ENCODE measurements at places on chromosomes 1 and 21.

DNA sequence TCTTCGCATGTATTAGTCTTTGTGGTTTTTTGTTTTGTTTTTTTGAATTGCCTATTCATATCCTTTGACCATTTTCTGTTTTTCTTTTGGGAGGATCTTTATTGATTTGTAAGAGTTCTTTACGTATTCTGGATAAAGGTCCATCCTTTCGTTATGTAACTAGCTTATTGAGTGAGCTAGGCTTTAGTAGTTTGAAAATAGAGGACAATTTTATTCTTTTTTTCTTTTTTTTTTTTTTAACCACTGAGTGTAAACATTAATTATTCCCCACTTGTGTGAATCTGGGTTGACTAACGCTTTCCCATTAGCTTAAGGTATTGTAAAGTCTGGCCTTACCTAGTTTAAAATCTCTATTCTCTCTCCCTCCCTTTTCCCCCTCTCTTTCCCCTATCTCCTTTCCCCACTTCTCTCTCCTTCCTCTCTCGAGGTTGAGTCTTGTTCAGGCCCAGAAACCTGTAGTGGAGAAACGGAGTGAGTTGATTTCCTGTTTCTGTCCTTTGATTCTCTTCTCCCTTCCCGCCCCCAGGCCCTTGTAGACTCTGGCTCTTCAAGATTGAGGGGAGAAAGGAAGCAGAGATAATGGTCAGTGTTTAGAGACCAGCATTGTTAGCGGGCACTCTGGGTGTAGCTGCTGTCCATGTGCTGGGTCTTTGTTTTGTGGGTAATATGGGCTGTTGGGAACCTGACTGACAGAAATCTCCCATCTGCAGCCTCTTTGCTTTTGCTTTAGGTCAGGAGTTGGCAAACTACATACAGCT lies 1.5 kb downstream of the MORC3 start:
- no peak for DNase-seq

DNA sequence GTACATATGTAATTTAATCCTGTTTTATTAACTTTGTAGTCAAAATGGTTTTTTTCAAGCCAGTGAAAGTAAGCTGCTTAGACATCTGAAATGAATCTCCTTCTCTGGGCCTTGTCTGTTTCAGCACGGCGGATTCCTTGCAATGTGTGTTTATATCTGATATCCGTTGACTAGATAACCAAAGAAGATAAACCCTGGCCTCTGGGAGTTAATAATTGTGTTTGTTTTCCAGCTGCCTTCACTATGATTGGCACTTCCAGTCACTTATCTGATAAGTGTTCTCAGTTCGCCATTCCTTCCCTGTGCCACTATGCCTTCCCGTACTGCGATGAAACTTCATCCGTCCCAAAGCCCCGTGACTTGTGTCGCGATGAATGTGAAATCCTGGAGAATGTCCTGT lies 63.5 kb upstream of the UBE2U start:
- no peak for DNase-seq

DNA sequence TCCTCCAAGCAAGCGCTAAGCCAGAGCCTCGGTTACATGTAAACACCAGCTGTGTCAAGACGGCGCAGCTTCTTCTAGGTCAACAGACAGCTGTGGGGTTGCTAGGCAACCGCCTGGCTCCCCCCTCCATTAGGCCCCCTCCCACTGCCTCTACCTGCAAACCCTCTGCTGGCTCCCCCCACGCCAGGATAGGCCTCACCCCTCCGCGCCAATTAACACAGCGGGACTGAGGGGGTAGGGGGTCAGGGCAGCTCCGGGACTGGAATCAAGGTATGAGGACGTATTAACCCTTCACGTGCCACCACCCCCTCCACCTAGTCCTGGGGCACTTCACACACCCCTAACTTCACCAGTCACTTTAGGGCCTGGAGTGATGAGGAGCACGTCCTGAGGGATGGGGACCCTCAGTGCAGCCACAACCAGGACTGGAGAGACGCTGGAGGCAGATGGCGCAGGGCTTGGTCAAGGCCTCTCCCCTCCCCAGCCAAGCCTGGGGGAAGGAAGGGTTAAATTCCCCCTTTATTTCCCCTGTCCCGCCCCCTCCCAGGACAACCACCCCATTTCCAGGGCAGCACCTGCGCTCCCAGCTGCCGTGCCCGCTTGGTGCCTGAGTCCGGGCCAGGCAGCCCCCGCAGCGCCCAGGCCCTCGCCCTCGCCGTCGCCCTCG lies 37.4 kb upstream of the WASF2 start:
- DNase-seq, result no peak

GRCh38 chr1:11767922-11768704 lies 6.1 kb downstream of the C1orf167 start:
- DNase-seq, result no peak

DNA sequence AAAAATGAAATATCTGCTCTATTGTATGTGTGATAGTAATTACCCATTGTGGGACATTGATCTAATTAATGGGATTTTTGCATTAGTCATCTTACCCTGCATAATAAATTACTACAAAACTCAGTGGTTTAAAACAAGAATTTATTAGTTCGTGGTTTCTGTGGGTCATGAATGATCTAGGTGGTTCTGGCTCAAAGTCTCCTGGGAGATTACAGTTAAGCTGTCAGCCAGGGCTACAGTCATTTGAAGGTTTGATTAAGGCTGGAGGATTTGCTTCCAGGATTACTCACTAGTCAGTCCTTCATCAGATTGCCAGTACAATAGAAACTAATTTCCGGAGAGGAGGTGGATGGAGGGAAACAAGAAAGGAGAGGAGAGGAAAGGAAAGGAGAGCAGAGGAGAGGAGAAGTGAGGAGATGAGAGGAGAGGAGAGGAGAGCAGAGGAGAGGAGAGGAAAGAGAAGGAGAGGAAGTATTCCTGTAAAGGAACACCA lies 60.4 kb upstream of the TNFSF4 start:
- DNase-seq, result no peak

DNA sequence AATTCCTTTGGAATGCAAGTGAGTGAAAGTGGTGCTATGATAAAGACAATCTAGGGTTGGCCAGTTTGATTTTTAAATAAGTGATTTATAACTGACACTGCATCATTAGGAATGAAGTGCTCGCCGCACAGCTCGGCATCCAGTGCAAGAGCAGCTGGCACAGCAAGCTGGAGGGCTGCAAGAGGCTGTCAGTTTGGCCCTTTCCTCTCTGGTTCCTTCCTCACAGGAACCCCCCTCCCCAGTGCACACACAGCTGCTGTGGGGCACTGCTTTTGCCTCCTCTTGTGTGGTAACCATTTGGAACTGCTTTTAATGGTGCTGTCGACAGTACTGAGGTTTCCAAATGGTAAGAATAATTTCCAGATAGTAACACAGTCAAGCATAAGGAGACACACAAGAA lies 10.4 kb upstream of the BCAR3 start:
- no peak for DNase-seq

- no peak for DNase-seq
Observed at GRCh38 chr21:20968391-20968790, 29.8 kb upstream of the NCAM2 start.

- no peak for DNase-seq
Observed at GRCh38 chr21:38959692-38960061, 153.9 kb downstream of the ETS2 start.

GRCh38 chr1:155326631-155327037 lies 5.9 kb downstream of the RUSC1 start:
- no peak for DNase-seq

GRCh38 chr1:172380441-172381244 lies 39.8 kb upstream of the C1orf105 start:
- no peak for DNase-seq

GRCh38 chr1:9289090-9289534 lies 3.6 kb upstream of the SPSB1 start:
- no peak for DNase-seq

- DNase-seq, result no peak
Observed at GRCh38 chr1:160971618-160972056, 17.0 kb upstream of the ITLN2 start.

DNA sequence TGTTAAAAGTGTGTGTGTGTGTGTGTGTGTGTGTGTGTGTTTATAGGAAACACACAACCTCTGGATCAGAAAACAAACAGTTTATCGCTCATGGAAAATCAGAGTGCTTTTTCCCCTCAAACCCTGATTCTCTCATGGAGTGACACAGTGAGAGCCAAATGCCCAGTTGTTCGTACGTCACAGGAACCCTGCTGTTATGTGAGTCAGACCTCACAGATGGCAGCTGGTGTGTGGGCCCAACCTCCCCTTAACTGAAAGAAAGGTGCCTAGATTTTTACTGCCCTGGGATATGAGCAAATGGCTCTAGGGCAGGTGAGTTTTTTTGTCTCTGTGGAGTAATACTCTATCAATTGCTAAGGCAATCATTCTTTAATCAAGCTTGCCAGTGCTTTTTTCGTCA lies 1788.1 kb downstream of the BRINP3 start:
- DNase-seq, result no peak

GRCh38 chr21:41582298-41582840 lies 74.4 kb upstream of the TMPRSS2 start:
- DNase-seq, result no peak

- DNase-seq, result no peak
Observed at GRCh38 chr1:24142546-24143534, at the start of gene IL22RA1. Gene IL22RA1, minus strand, starts transcription at chr1:24143140. Its CDS starts 58 bp downstream, at chr1:24143082.

DNA sequence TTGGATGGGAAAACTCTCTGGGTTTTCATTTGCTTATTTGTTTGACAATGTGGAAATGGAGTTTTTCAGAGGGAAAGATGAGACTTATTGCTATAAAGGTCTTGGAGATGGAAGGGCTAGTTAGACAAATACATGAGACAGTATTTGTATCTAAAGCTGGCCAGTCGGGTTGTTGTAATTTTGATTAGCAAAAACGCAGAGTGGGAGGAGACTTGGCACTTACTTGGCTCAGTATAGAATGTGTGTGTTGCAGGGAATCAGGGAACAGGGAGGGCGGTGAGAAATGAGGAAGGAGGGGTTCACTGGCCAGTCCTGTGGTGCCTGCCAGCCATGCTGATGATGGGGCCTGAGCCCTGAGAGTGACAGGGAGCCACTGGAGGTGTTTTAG lies 6.0 kb upstream of the FOXE3 start:
- DNase-seq, result no peak

GRCh38 chr1:11013160-11013531 lies 692 bp downstream of the TARDBP start:
- DNase-seq, result no peak

DNA sequence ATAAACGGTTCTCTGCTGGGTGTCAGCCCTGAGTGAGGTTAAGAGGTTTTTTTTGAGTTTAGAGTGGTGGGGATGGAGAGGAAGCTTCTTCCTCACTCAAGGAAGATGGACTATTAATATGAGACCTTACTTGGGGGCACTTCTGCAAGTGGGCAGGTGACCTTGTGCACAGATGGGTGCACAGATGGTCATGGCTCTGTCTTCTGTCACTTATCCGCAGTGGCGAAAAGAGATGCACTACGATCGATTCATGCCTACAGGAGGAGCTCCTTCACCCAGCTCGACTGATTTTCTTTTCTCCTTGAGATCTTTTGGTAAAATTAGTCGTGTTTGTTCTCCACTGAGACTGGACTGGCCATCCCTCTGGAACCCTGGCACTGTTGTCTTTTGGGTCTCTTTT lies 22.9 kb upstream of the CYYR1 start:
- no peak for DNase-seq

DNA sequence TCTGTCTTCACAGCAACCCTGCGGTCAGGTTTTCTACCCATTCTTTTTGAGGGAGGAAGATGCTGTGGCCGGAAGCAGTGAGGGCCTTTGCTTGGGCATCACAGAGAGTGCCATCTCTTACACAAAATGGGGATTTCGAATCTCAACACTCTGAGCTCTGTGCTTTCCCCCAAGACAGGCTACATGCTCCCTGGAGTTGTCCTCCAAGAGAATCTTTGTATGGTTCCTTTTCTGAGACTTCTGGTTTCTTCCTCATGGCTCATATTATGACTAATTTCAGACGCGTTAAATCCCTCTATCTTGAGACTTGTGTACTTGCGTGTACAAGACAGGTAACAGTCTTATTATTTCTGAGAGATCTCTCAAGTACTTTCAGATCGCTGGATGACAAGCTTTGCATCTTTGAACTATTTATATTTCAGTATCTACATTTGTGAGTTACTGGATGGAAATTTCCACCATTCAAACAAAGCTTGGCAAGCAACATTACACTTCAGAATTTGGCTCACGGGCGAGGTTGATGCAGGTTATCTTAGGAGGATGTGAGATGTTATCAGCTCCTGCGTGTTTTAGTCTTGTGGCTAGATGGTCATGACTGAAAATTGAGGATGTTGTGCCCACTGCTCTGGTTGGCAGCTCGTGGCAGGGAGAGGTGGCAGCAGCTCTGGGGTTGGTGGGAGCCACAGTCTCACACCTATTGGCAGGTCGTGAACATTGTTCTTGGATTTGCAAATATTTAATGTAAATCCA lies 19.4 kb downstream of the ABCG1 start:
- DNase-seq, result no peak

- no peak for DNase-seq
Observed at GRCh38 chr21:45582128-45582527, 39.9 kb upstream of the SLC19A1 start.

DNA sequence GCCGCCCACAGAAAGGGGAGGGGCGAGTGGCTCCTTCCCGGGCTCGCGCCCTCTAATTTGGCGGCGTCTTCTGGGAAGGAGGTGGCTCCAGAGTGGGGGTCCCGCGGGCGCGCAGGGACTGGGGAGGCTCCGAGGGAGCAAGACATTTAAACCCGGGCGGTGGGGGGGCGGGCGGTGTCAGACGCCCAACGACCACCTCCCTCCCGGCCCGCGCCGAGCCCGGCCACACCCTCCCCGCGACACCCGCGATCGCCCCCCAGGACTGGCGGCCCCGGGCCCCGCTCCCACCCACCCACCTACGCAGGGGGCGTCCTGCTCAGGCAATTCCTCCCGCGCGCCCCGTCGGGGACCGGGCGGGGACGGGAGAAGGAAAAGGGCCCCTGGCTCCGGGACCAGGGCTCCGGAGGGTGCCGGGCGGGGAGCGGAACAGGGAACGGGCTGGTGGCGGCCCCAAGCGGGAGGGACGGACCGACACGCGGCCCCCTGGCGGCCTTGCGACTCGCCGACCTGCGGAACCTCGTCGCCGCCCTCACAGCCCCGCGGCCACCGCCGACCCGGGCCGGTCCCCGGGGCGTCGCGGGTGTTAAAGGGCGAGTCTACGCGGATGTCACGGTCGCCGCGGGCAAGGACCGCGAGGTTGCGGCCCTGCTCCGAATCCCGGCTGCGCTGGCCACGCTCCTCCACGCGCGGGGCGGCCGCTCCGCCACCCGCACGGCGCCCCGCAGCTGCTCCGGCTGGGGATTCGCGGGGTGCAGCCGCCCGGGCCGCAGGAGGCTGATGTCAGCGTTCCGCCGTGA lies 94.0 kb upstream of the FMN2 start:
- DNase-seq, result no peak

- DNase-seq, result no peak
Observed at GRCh38 chr1:50633465-50633864, 210.2 kb upstream of the DMRTA2 start.

DNA sequence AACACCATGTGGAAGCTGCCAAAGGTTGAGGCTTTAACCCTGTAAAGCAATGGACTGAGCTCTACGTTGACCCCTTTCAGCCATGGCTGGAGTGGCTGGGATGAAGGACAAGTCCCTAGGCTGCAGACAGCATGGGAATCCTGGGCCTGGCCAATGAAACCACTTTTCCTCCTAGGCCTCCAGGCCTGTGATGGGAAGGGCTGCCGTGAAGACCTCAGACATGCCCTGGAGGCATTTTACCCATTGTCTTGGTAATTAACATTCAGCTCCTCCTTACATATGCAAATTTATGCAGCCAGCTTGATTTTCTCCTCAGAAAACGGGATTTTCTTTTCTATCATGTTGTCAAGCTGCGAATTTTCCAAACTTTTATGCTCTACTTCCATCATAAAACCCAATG lies 214.5 kb downstream of the RGS7 start:
- no peak for DNase-seq

All from chondrocyte (in vitro differentiated cells).